HAP-1 (cell line): ENCODE measurements at places on chromosomes 12 and 14.
A peak's percentile ranks its signal among the peaks of the same experiment; 100 is the strongest.

DNA sequence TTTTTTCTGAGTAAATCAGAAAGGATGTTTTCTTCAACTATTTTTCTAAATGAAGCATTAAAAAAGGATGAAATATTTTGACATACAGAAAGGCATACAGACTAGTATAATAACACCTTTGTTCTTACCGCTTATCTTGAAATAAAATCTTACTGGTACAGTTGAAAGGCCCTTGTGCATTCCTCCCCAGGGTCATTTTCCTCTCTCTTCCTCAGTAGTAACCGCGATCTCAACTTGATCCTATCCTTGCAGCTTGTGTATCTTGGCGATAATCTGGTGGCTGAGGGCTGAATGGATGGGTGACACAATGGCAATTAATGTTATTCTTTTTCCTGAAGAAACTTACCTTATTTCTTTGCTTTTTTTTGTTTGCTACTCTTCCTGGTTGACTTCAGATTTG, 18.5 kb downstream of the GAS2L3 start:
- DNase-seq = peak; percentile 36

DNA sequence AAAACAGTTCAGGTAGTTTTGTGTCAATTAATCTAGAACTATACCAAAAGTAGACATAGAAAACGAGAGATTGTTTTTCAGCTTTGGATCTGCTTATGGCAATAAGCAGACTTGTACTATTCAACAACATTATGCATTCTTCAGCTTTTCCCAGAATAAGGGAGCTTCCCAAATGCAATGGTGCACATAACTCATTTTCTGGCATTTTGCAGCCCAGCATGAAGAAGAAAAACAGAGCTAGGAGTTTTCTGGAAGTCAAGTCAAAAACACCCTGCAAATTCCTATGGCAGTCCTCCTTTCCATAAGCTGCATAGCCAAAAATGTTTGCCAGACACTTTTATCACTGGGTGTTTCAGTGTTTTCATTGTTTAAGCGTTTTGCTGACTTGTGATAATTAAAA, 314.7 kb downstream of the NAV3 start:
- no peak for DNase-seq

- DNase-seq = no peak
Observed at GRCh38 chr14:49919825-49920659, 27.2 kb downstream of the ARF6 start.

GRCh38 chr14:95507701-95508103, 8.7 kb downstream of the SYNE3 start:
- DNase-seq = no peak

DNA sequence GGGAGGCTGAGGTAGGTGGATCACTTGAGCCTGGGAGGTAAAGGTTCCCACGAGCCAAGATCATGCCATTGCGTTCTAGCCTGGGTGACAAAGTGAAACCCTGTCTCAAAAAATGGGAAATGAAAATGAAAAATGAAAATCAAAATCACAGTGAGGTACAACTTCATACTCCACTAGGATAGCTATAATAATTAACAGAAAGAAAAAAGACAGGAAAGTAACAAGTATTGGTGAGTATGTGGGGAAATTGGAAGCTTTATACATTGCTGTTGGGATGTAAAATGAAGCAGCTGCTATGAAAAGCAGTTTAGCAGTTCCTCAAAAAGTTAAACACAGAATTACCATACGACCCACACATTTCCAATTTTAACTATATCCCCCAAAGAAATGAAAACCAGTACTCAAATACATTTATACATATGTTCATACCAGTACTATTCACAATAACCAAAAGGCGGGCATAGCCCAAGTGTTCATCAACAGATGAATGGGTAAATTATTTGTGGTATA, 22.2 kb downstream of the SGPP1 start:
- no peak for DNase-seq

DNA sequence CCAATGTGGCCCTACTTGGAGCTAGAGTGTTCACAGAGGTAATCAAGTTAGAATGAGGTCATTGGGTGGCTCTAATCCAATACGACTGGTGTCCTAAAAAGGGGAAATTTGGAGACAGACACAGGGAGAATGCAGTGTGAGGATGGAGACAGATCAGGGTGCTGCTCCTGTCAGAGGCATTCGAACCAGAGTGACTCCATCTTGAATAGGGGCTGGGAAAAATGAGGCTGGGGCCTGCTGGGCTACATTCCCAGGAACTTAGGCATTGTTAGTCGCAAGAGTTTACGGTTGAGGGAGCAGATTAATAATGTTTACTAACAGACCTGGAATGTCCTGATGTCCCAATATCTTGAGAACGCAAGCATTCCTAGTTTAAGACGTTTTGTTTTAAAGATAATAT, 20.2 kb downstream of the TNFAIP2 start:
- no peak for DNase-seq

DNA sequence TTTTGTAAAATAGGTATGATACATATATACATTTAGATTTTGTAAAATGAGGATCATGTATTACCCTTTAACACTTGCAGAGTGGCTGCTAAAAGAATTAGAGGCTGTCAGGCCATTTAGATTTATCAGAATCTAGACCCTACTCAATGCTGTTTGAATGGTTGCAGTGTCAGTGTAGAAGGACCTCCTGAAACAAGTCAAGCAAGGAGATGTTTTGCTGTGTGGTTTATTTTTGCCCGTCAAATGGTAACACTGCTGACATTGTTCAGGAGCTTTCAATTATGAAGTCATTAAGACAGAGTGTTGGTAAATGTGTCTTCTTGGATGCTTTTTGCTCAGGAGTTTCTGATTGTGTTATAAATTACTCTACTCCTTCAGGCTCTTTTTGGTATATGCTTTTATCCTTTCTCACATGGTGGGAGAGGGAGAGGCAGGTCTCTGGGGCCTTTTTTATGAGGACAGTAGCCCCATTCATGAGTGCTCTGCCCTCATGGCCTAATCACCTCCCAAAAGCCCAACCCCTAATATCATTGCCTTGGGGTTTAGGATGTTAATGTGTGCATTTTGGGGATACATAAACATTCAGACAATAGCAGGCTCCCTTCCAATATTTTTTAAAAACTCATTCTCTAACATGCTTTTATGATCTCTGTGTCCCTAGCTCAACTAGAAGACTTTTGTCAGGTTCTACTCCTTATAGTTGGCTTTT, 16.5 kb downstream of the EID3 start:
- no peak for DNase-seq

- DNase-seq = peak; percentile 21
Observed at GRCh38 chr14:65321370-65321875, 91.1 kb upstream of the FUT8 start.

GRCh38 chr12:13472690-13473089, 276.2 kb downstream of the EMP1 start:
- DNase-seq = no peak

DNA sequence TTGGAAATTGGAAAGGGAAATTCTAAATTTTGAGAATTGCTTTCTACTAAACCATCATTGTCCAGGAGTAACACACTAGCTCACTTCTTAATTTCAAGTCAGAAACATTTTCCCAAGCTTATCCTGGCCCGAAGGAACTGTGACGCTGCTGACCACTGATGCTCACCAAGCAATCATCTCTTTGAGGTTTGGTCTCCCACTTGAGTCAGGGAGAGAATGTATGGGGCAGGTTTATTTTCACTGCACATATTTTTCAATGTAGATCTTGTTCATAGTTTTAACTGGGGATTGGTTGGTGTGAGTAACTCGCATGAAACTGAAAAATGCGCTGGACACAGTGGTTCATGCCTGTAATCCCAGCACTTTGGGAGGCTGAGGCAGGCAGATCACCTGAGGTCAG, 12.9 kb upstream of the RNASE10 start:
- DNase-seq = no peak

DNA sequence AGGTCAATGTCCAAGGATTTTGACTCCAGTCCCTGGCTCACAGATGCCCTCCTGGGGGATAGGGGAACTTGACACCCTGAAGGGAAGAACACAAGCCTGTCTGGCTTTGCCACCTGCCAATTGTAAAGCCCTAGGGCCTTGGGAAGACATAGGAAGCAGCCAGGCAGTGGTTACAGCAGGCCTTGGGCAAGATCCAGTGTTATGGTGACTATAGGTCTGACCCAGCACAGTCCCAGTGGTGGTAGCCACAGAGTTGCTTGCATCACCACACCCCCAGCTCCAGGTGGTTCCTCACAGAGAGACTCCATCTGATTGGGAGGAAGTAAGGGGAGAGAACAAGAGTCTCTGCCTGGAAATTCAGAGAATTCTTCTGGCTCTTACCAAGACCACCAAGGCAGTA, 24.2 kb downstream of the OR6C68 start:
- no peak for DNase-seq

- peak; percentile 17 for DNase-seq
Observed at GRCh38 chr12:54701940-54702592, 53.9 kb upstream of the DCD start.

DNA sequence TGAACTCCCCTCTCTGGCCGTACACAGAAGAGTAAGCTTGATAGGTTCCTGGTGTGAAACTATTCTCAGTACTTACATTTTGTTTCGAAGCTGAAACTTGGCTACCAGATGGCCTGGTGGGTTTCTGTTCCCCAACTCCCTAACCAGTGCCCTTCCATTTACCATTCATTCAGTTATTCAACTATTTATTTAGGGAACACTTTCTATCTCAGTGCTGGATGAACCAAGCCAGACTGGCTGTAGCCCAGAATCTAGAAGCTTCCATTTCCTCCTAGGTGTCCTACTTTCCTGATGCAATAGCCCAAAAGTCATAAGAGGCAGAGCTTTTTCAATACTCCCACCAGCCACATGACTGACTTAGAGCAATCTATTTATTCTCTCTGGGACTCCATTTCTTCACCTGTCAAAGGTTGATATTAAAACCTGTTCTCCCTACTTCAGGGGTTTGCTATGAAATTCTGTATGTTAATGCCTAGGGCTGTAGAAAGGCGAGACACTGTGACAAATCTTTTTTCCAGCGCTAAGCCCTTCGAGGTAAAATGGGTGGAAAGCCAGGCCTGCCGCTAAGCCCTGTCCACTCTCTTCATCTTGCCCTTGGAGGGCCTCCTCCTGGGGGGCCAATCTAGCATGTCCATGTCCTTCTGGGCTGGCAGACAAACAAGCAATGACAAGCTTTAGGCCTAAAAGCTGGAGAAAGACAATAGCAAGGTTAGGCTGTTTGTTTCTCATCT, 8.1 kb upstream of the IRF2BPL start:
- DNase-seq = no peak
